ENCODE measurements at places on chromosomes 5 and 9. TPM values are rescaled to one million over a fixed set of nuclear protein-coding genes. Genes with fewer than 3 reads are reported as not detected.

The LPAR1 gene
- total RNA-seq, result 0.13 TPM

The RNF14 gene
- 46.0 TPM for total RNA-seq

The SPINK7 gene
- not detected for total RNA-seq

The BRINP1 gene
- total RNA-seq, result 0.26 TPM

The TNIP1 gene
- total RNA-seq, result 93.1 TPM

The CARD6 gene
- 34.0 TPM for total RNA-seq

The PCDHGA5 gene
- 0.63 TPM for total RNA-seq

The ENTPD8 gene
- total RNA-seq, result 0.26 TPM

The PDE6A gene
- under 0.01 TPM for total RNA-seq

The SLC25A2 gene
- under 0.01 TPM for total RNA-seq

The ANKRD31 gene
- total RNA-seq, result under 0.01 TPM

The NTRK2 gene
- total RNA-seq, result not detected

The ZNF483 gene
- total RNA-seq, result 1.6 TPM

The TNC gene
- total RNA-seq, result 4.5 TPM

The ORM2 gene
- not detected for total RNA-seq
